Kidney glomerular epithelial cell (primary cell): ENCODE measurements at places on chromosomes 12 and 14.
A peak's percentile ranks its signal among the peaks of the same experiment; 100 is the strongest.

GRCh38 chr12:132185705-132186104, 41.4 kb downstream of the NOC4L start:
- no peak for DNase-seq

DNA sequence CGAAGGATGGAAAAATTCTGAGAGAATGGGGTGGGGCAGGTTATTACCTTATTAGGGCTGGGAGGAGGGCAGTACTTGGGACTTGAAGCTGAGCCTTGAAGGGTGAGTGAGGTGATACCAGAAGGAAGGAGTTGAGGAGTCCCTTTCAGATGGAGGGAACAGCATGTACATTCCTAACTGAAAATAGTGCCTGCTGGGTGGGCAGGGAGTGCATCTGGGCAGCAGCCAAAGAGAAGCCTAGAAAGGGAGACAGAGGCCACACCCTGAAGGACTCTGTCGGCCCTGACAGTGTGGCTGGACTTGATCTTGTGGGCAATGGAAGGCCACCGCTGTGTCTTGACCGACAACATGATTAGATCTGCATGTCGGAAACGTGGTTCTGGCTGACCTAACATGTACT, 147.6 kb downstream of the NDUFA12 start:
- DNase-seq, result no peak

DNA sequence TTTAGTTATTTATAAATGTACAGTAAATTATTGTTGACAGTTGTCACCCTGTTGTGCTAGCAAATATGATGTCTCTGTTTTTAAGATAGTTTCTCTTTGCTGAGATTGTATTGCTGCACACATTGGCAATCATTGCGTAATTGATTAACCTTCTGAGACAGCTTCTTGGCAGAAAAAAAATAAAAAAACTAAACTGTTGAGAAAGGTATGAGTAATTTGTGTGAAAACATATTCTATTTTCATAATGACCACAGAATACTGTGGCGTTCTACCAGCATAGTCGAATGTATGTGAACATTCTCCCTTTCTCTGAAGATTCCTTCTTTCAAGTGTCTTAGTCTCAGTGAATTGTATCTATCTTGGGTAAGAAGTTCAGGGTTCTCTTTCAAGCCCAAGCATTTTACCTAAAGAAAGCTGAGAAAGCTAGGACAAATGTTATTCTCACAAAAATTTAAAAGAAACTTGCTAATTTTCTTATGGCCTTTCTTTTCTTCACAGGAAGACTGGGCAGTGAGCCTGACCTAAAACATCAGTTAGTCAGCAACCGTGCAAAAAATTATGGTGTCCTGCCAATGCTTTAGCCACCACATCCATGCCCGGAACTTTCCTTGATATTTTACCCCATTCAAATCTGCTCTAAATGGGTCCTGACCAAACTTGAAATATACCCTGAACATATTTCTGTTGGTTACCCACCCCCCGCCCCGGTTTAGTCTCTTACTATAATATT, 69.0 kb upstream of the REP15 start:
- peak; percentile 41 for DNase-seq

DNA sequence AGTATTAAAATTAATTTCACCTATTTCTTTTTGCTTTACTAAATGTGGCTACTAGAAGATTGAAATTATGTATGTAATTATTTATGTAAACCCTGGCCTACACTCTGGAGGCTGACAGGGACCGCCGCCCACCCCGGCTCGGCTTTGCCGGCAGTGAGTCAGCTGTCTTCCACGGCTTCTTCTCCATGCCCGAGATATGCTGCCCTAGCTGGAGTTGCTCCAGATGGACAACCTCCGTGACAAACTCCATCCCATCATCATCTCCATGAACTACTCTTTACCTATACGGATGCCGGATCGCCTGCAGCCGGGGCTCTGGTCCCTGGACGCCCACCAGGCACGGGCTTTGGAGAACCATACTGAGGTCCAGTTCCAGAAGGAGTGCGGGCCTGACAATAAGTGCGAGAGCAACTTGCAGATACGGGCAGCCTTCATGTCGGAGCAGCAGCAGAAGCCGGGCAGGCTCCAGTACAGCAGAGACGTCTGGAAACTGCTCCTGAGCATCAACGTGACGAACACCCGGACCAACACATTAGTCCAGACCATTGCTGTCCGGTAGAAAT, 86.9 kb upstream of the NID2 start:
- DNase-seq, result no peak
